ENCODE measurements at places on chromosomes 2 and 18. TPM values are rescaled to one million over a fixed set of nuclear protein-coding genes. Genes with fewer than 3 reads are reported as not detected.

- peak; percentile 39 for DNase-seq
Measured at GRCh38 chr2:1588978-1589621, 155.2 kb downstream of the PXDN start.

DNA sequence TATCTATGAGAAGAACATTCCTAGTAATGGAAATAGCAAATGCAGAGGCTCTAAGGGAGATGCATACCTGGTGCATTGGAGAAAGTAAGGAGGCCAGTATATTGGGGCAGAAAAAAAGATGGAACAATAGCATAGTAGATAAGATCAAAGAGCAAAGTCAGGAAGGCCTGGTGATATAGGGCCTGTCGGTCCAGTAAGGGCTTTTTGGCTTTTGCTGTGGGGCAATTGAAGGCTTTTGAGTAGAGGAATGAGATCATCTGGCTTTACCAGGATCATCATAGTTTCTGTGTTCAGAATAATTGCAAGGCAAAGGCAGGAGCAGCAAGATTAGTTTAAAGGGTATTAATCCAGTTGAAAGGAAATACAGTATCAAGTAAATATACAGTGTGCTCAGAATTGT lies 111.8 kb downstream of the EHBP1 start:
- no peak for DNase-seq

DNA sequence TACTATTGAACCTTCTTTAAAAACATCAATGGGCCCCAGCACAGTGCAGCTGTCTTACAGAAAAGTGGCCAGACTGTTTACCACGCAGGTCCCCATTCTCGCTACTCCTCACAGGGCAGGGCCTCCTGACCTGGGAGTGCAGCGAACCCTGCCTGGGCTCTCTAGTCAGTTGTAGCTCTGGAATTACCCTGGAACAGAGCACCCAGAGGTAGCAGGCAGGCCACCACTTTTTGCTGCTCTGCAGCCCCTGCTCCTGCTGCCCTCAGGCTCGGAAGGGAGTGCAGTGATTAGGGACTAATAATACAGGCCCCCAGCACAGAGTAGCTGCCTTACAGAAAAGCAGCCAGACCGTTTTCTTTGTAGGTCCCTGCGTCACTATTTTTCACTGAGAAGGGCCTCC lies 1563.0 kb downstream of the SUCLG1 start:
- no peak for DNase-seq

GRCh38 chr2:71422786-71423185 lies 30.6 kb upstream of the DYSF start:
- no peak for DNase-seq

The GPR35 gene
- total RNA-seq, result not detected

The SP140 gene
- total RNA-seq, result not detected

The ACVR2A gene
- total RNA-seq, result 4.6 TPM

All from lung microvascular endothelial cell (primary cell).